Left lung (tissue), 14 donors: ENCODE measurements at places on chromosomes 2 and 18. TPM values are rescaled to one million over a fixed set of nuclear protein-coding genes. Genes with fewer than 3 reads are reported as not detected.
A peak's percentile ranks its signal among the peaks of the same experiment; 100 is the strongest.

ARHGAP25 gene
- total RNA-seq: 43.5 TPM

DNA sequence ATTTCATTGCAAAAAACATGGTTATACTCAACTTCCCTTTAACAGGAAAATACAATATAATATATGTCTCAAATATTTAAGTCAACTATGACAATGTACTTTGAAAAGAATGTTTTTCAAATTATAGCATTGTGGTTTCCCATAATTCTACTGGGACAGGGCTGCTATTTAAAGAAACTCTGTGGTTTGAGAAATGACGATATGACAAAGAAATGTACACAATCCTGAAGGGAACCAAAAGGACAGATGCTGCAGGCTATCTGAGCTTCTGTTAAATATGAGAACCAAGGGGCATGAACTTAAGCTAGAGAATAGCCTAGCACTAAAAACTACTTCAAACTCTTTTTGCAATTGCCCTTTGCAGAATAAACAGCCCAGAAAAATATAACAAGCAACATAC, 415.9 kb downstream of the GRB14 start:
- H3K27ac ChIP-seq: no peak overlapping the region
- H3K36me3 ChIP-seq: no peaks in the 10 kb centered on the region
- H3K27me3 ChIP-seq: no peaks in the 10 kb centered on the region
- H3K4me3 ChIP-seq: no peak overlapping the region

GRCh38 chr2:144625626-144626025, 105.7 kb upstream of the ZEB2 start:
- H3K4me1 ChIP-seq: no peaks in the 10 kb centered on the region
- H3K4me3 ChIP-seq: no peak overlapping the region
- no peak overlapping the region for H3K27ac ChIP-seq

- H3K36me3 ChIP-seq: no peaks in the 10 kb centered on the region
- no peaks in the 10 kb centered on the region for H3K4me1 ChIP-seq
- H3K27me3 ChIP-seq: peaks cover 3% of the 10 kb centered on the region
- no peak overlapping the region for H3K27ac ChIP-seq
- H3K4me3 ChIP-seq: no peak overlapping the region
Measured at GRCh38 chr2:88002359-88002707, 14.0 kb downstream of the RNU2-63P start.

DNA sequence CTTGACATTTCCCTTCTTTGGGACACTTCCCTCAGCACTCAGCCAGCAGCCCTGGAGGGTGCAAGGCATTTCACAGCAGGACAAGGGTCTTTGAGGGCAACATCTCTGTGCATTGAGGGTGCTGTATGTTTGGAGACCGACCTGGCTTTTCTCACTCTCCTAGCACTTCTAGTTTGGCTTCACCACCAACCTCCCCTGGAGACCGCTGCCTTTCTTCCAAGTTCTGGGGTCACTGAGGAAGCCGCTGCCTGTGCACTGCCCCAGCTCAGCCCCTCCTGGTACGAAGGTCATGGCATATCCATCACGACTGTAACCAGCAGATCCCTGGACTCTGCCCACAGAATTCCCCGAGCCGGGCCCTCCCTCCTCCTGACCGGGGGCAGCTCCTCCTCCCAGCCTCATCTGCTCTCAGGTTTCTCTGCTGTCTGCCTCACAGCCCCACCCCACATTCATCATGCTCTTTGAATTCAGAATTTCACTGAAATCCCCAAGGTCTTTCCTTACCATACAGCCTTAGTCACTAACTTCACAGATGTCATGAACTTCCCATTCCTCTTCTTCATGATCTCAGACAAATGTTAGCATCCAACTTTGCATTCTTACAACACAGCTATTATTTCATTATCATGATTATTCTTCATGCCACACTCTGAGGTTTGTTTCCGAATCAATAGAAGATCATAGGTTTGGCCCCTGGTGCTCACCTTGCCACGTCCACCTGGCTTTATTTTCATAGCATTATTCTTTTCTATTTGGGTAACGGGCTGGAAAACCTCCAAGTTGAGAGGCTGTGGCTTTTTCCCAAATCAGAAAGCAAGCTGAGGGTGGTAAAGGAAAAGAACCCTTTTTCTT, 113.0 kb upstream of the COPS8 start:
- H3K27ac ChIP-seq: peak overlapping the region; percentile 89
- no peaks in the 10 kb centered on the region for H3K36me3 ChIP-seq
- peaks cover 52% of the 10 kb centered on the region for H3K4me1 ChIP-seq
- DNase-seq: no peak

DNA sequence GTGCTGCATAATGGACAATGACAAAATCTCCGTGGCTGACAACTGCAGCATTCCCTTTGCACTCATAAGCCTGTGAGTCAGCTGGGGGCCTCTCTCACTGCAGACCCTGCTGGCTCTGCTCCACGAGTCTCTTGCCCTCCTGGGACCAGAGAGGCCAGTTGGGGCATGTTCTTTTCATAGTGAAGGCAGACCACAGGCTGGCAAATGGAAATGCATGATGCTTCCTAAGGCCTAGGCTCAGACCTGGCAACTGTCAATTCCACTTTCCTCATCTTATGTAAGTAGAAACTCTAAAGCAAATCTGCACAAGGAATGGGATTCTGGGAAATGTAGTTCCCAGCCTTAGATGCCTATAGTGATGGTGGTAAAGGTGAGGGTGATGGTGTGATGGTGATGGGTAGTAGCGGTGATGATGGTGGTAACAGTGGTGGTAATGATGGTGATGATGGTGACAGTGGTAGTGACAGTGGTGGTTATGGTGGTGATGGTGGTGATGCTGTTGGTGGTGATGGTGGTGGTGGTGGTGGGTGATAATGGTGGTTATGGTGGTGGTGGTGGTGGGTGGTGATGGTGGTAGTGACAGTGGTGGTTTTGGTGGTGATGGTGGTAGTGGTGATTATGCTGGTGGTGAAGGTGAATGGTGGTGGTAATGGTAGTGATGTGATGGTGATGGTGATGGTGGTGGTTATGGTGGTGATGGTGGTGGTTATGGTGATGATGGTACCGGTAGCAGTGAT, 185.8 kb upstream of the ARL4C start:
- no peak overlapping the region for H3K4me3 ChIP-seq
- H3K36me3 ChIP-seq: no peaks in the 10 kb centered on the region
- H3K4me1 ChIP-seq: no peaks in the 10 kb centered on the region
- H3K27me3 ChIP-seq: no peaks in the 10 kb centered on the region
